ENCODE measurements at places on chromosomes 2 and 18.

DNA sequence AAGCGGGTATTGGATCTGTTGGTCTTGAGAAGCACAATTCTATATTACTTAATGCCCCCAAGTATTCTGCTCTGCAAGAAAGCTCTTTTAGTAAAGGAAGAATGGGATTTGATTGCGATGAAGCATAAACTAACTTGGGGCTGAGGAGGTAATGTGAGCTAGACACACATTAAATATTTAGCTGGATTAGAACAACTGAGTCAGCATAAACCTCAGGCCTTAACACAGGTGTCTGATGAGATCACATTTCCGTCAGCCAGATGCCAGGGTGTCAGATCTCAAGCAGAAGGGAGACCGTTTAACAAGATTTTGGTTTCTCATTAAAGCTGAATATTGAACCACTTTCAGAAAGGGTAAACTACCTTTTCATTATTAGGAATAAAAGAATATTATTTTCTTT is 94.5 kb downstream of the GYPC start:
- DNase-seq, result no peak

- no peak for DNase-seq
These were observed 105.5 kb upstream of the ACKR3 start for GRCh38 chr2:236464140-236464539.

- DNase-seq, result no peak
These were observed 108.0 kb upstream of the SALL3 start for GRCh38 chr18:78871618-78872017.

DNA sequence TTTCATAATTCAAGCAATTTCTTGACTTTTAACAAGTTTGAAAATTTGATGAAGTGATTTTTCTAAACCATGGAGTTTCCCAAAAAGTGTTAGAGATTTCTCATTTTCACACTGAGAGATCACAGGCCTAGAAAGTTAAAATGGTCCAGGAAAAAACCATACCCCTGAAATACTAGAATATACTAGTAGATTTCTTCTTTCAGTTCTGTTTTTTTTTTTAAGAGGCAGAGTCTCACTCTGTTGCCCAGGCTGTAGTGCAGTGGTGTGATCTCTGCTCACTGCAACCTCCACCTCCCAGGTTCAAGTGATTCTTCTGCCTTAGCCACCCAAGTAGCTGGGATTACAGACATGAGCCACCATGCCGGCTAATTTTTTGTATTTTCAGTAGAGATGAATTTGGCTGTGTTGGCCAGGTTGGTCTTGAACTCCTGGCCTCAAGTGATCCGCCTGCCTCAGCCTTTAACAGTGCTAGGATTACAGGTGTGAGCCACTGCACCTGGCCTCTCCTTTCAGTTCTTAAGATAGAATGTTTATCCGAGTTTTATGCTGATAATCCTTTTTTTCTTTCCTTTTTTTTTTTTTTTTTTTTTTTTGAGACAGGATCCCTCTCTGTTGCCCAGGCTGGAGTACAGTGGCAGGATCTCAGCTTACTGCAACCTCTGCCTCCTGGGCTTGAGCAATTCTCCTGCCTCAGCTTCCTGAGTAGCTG is 14.4 kb downstream of the MTHFD2 start:
- DNase-seq, result no peak

DNA sequence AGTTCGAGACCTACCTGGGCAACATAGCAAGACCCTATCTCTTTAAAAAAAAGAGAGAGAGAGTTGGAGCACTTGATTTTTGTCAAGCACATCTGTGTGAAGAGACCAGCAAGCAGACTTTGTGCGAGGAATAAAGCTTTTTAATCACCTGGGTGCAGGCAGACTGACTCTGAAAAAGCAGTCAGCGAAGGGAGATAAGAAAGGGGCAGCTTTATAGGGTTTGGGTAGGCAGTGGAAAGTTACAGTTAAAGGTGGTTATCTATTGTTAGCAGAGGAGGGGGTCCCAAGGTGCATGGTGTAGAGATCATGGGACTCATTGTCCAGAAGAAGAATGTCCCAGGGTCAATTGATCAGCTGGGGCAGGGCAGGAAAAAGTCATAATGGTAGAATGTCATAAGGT is 34.4 kb downstream of the NCL start:
- no peak for DNase-seq

DNA sequence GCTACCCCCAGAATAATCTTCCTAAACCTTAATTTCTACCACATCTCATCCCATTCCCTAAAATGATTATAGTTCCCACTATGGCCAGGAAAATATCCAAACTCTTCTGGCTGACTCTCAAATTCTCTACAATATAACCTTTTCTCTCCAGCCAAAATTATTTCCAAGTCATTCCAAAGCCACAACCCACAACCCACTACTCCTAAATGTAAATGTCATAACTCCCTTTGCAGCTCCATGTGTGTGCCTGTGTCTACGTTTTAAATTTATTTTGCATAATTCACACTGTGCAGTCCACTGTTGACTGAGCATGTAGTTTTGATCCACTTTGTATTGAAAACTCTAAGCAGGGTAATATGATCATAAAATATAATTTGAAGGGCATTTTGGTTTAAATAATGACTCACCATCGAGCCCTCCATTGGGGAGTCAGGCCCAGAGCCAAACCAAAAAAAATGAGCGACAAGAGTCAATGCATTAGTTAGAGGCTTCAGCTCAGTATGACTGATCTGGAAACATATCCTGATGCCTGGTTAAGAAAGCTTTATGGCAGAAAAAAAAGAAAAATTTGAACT is 171.0 kb downstream of the AFF3 start:
- no peak for DNase-seq

DNA sequence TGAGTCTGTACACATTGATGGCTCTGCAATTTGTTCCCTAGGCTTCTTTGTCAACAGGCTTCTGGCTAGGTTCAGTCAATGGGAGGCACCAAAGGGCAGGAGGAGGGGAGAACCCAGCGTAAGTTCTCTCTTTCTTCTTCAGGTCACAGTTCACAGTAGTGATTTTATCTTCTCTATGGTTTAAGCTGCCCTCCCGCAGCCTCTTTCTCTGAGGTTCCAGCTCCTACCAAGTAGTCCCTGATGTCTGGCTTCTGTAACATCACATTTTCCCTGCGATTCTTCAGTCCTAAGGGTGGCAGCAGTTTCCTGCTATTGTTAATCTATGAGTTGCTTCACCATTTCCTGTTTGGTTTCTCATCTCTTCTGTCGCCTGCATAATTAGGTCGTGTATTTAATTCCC is 107.4 kb downstream of the CPO start:
- DNase-seq, result no peak

- DNase-seq, result no peak
These were observed 281.7 kb upstream of the HDAC4 start for GRCh38 chr2:239682518-239682917.

DNA sequence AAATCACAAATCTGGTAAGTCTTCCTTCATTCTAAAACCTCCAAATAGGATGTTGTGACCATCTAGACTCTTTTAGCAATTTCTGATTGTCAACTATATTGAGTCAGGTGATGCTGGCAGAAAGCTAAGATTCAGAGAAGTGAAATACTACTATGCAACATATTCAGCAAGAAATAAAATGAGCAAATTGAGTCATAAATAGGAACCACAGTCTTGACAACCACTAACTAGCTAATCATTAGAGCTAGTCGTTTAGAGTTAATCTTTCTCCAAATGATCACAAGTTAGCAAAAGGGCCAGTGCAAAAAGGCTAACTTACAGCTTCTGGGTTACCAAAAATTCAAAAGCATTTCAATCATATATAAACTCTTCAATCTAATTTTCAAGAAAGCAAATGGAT is 54.5 kb downstream of the ROCK1 start:
- DNase-seq, result no peak
